GM06990 (cell line): ENCODE measurements at places on chromosomes 5 and 9.

- DNase-seq = no peak
Measured at GRCh38 chr5:133523013-133523658, 89.2 kb downstream of the FSTL4 start.

DNA sequence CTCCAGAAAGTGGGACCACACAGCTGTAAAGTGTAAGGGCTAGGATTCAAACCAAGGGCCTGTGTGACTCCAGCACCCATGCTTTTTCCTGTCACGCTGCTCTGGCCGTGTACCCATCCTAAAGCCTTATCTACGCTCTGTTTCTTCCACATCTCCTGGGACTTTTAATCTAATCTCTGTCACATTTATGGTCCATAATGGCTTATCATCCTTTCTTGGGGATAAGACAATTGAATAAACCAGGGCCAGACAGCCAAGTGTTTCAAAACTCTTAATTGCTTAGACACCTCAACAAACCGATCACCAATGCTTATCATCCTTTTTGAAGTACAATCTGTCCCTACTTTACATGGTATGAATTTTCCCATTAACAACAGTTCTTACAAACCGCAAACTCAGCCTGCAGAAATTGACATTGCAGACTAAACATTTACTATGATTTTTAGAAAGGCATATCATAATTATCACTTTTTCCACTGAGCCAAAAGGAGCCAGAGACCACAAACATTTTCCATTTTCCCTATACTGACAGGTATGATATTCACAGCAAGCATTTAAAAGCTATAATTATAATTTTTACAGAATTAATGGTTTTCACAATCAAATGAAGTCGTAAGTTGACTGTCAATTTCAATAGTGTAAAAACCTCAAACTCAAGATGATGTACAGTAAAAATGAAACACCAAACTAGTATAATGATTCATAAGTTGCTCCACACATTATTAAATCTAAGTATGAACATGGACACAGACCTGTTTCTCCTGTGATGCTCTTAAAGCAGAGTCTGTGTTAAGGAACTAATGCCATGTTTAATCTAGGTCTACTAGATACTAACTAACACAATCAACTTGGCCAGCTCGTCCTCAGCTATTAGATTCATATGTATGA, 99.5 kb downstream of the FBXW11 start:
- DNase-seq = peak; percentile 29

DNA sequence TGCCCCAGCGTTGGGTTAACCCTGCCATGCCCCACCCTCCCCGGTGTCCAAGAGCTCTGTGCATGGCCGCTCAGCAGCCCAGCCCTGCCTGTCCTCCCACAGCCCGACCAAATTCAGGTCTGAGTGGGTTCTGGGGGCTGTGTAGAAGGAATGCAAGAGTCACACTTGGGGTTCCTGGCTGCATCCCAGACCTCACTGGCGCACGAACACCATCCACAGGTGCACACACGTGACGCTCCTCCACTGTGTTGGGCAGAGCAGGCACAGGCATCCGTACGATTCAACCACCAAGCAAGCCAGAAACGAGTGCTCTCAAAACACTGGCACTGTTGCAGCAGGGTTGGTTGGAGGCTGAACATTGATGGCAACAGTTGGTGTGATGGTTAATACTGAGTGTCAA, 93.9 kb downstream of the OLFM1 start:
- DNase-seq = no peak

DNA sequence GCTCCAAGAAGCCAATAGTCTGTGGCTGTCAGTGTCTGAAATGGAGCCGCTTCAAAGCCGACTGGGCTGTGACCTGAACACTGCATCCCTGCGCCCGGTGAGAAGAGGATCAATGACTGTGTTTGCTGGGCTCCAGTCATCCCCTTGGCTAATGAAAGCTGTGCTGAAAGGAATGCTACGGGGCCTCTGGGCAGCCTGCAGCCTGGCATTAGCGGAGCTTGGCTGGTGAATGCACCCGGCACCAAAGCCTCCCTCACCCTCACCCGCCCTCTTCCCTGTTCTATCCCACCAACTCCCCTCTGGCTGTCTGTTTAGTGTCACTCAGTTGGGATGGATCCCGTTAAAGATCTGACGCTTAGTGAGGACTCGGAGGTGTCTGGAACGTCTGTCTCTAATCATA, 355.3 kb downstream of the BNC2 start:
- DNase-seq = no peak

- DNase-seq = no peak
Measured at GRCh38 chr9:4321554-4321953, 21.7 kb upstream of the GLIS3 start.

DNA sequence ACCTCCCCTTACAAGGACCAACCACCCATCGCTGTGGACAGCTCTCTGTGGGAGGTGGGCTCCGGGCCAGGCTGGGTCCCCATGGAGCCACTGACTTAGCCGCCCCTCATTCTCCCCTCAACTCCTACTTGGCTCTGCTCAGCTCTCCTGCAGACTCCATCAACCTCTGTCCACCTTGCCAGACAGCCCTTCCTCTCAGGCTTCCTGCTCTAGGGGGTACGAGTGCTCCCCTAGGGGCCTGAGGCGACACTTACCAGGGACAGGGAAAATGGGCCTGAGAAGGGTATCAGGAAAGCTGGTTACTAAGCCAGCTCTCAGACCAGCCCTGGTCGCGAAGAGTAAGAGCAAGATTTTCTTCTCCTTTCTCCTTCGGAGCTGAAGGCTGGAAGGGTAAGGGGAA, 43.9 kb downstream of the SHB start:
- no peak for DNase-seq

- no peak for DNase-seq
Measured at GRCh38 chr9:76725011-76725546, 39.2 kb upstream of the PCA3 start.

DNA sequence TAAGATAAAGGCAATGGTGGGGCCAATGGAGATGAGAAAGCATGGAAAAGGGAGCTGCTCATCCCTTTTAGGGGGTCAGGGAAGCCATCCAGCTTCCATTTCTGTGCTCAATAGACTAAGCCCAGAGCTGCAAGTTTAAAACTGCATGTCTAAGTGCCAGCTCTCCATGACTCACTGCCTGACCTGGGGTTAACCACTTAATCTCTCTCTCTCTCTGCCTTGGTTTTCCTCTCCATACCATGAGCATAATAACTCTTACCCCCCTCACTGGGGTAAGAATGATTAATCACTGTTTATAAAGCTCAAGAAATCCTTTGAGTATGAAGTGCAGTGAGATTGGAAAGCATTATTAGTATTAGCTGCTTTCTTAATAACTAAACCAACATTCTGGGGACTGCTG, 1382.4 kb upstream of the WWC1 start:
- DNase-seq = no peak

DNA sequence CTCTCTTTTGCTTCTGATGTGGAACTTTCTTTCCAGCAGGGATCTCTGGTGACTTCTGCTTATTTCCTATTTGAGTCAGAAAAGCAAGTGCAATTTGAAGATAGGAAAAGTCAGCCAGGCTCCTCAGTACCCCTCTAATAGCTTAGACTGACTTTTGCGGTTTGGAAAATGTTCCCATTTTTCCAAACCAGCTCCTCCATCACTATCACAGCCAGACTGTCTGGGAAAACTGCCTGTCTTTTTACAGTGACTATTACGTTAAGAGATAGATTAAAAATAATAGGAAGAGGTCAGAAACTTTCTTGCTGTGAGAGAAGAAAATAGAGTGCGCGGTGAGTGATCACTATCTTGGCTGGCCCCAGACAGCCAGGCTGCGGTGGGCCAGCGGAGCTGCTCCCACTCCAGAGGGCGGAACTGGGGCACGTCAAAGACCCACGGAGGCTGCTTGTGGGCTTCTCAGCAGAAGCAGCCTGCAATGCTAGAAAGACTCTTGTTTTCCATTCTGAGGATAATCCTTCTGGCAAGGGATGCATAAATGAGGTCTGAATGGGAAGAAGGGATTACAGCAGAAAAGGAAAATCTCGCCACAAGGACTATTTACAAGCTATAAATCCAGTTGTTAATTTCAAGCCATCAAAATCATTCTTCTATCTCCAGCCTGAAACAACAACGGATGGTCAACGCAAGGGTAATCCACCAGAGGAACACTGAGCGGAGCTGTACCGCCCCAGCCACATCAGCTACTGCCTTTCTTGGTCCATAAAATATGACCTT, 151.0 kb upstream of the MSX2 start:
- DNase-seq = no peak

GRCh38 chr5:65902104-65902503, 24.3 kb upstream of the ERBIN start:
- no peak for DNase-seq

DNA sequence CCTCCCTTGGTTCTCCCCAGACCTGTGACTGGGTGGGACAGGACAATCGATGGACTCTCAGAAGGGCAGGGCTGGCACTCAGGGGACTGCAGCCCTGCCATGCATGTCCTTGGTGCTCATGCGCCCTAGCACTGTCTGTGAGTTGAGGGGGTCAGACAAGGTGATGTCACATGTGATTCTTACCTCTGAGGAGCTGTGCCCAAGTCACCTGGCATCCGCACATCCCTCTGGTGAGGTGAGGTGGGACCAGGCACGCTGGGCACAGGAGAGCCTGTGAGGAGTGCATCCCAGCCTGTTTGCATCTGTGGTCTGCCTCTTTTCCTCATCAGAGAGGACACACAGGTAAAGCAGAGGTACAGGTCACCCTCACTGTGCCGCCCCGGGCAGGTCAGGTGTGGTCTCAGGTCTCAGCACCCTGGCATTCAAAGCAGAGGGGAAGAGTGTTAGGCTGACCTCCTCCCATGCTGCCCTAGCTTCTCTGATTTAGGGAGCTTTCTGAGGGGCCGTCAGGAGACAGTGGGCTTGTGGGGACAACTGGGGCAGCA, 14.8 kb downstream of the TRIP13 start:
- no peak for DNase-seq

- no peak for DNase-seq
Measured at GRCh38 chr5:116410336-116410890, 164.2 kb downstream of the SEMA6A start.

GRCh38 chr9:38650564-38650963, 30.2 kb upstream of the ANKRD18A start:
- no peak for DNase-seq

GRCh38 chr5:16842896-16843295, 93.2 kb downstream of the MYO10 start:
- DNase-seq = no peak

DNA sequence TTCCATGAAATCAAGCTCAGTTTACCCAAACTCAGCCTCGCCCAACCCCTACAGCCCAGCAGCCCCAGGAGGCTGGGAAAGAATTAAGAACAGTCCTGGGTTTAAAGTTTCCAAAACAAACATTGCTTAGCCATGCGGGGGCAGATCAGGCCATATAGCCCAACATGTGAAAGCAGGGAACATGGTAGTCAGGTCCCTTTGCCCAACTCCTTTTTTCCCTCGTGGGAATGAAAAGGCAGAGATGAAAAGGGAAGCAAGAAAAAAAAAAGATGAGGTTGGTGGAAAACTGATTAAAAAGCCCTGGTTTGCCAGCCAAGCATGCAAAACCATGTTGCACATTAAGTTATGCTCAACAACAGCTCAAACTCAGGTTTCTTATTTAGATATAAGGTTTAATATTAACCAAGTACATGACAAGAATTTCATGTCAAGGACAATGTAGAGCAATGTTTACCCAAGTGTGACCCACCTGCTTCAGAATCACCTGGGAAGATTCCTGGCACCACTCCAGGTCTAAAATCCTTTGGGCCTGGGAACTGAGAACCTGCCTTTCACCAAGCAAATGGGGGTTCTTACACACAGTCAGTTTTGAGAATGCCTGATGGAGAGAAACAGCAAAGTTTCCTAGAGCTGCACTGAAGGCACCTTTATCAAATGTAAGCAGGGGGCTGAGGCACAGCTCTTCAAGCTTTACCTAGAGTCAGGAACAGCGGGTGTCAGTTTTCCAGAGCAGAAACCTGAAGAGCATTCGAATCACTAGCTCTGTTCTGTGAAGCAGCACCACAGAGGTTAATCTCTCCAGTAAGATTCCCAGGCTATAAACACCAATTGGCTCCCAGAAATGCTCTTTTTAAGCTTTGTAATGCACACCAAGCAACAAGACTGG, 1.7 kb downstream of the FREM1 start:
- DNase-seq = no peak

- DNase-seq = no peak
Measured at GRCh38 chr5:174454464-174454863, 269.9 kb upstream of the MSX2 start.

DNA sequence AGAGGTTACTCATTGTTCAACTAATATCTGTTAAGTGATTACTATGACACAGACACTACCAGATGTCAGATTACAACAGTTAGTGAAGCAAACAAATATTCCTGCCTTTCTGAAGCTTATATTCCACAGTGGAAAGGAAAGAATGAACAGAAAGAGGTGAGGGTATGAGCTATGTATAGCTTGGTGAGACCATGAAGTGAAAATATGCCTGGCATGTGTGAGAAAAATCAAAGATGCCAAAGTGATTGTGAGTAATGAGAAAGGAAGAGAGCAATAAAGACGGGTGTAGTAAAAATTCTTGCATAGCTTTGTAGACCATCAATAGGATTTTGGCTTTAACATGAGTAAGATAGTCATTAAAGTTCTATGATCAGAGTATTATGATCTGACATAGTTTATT, 734.5 kb upstream of the NUDT12 start:
- DNase-seq = no peak

- no peak for DNase-seq
Measured at GRCh38 chr9:70635790-70636189, 221.3 kb upstream of the KLF9 start.

- no peak for DNase-seq
Measured at GRCh38 chr5:138745268-138745667, 8.0 kb upstream of the CTNNA1 start.

- DNase-seq = no peak
Measured at GRCh38 chr9:122004589-122004988, 88.5 kb downstream of the TTLL11 start.

DNA sequence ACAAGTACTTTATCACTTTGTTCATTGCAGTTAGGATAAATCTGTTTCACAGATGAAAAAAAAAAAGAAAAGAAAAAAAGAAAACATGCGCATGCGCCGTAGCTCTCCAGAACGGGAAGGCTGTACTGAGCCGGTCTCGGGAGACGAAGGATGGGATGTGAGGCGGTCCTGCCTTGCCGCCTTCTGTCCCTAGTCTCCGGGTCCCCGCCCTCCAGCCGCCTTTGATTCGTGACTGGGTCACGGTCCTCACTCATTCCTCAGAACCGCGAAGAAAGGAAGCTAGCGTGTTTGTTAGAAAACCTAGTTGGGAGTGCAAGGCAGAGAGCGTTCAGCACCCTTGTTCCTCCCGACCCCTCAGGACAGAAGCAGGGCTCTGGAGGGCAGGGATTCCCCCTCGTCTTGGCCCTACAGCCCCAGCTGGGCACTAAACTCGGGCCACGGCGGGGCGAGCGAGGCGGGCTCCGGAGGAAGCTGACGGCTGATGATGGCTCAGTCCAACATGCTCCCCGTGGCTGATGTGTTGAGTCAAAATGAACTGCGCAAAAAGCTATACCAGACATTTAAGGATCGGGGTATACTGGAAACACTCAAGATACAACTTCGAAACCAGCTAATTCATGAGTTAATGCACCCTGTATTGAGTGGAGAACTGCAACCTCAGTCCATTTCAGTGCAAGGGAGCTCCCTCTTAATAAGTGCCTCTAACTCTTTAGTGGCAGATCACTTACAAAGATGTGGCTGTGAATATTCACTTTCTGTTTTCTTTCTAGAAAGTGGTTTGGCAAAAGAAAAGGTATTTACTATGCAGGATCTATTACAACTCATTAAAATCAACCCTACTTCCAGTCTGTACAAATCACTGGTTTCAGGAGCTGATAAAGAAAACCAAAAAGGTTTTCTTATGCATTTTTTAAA, 40.0 kb downstream of the CPLANE1 start:
- no peak for DNase-seq

GRCh38 chr9:27538647-27539046, 9.0 kb upstream of the MOB3B start:
- DNase-seq = no peak

- DNase-seq = no peak
Measured at GRCh38 chr5:87313216-87313615, 45.5 kb downstream of the RASA1 start.
